GM12878 (cell line): ENCODE measurements at places on chromosomes 11 and 22. TPM values are rescaled to one million over a fixed set of nuclear protein-coding genes. Genes with fewer than 3 reads are reported as not detected.

Gene NCF4
- polyA plus RNA-seq, result 78.5 and 85.4 TPM in 2 replicates

Gene OSBP2
- polyA plus RNA-seq, result 3.2 and 3.7 TPM in 2 replicates

Gene SCO2
- polyA plus RNA-seq, result 13.9 and 14.0 TPM in 2 replicates

- DNase-seq, result no peak
Observed at GRCh38 chr11:5592615-5593014, 3.8 kb upstream of the TRIM6 start.

DNA sequence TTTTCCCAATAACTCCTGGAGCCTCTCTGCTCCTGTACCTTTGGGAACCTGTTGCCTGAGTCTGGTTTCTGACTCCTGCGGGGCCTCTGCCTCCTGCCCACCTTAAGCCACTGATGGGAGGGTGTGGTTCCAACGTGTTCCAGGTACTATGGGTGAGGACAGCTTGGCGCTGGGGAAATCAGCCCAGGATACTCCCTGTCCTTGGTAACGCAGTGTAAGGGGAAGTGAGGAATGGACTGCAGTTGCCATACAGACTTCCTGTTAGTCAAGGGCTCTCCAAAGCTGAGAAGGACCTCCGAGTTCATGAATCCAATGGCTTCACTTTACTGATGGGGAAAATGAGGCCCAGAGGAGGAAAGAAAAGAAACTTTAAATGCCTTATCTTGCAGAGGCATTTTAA, 1.2 kb upstream of the MARK2 start:
- DNase-seq, result no peak
